ENCODE measurements at places on chromosomes 5 and 9.

DNA sequence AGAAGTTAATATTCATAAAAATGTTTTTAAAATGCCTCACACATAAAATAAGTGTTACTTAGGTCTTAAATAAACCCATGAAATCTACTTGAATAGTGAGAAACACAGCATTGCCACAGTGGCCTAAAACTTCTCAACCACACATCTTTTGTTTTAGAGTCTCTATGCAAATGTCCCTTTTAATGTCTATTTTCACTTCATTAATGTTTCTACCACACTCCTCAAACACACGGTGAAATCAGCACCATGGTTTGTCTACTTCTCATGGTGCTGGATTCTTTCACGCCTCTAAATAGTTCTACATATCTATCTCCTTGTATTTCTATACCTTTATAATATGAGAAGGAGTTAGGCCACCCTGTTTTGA, 111.2 kb downstream of the EDIL3 start:
- DNase-seq = no peak

DNA sequence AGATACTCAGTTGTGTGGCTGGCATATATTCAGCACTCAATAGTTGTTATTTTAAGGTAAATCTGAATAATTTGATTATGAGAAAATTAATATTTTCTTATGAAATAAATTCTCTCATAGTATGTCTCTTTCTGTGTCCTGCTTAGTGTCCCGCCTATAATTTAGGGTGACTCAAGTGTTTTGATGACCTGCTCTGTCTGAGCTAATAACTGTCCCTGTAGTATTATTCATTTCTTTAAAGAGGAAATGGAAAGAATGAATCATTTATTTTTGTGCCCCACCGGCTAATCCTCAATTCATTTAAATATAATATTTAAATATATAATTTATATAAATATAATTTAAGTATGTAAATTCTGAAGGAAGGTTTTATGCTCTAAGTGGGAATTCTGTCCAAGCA, 4.1 kb downstream of the SLC1A1 start:
- no peak for DNase-seq

DNA sequence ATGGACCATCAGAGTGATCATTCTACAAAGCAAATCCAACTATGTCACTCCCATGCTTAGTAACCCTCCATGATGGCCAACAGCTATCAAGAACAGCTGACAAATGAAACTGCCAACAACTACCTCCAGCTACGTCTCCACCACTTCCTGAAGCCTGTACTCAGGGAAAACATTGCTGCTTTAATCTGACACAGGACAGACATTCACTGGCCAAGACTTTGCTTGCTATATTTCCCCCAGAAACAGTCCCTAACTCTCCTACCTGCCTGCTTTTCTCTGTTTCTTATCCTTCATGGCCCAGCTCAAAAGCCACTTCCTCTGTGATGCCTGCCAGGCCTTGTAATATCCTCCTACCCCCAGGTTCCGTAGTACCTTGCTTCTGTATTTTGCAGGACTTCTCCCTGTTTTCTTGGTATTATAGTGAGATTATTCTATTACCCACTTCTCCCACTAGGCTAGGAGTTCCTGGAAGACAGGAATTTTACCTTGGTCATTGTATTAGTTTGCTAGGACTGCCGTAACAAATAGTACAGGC, 14.7 kb upstream of the RAB14 start:
- no peak for DNase-seq

DNA sequence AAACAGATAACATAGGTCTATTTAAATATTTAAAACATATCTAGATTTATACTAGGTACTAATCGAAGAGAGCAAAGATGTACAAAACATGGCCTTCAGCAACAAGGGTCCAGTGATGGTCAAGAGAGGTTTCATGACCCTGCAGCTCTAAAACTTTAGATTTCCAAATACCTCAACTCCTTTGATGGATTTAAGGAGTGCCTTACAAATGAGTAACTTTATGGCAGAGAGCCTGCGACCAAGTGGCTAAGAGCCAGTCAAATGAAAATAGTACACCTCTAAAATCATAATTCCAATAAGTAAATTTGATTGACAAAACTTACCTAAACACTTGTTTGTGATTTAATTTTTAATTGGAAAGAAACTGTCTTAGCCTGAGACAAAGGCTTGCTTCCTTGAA, 4.7 kb upstream of the SH3RF2 start:
- no peak for DNase-seq

GRCh38 chr9:107112707-107113243, 170.3 kb upstream of the RAD23B start:
- no peak for DNase-seq

DNA sequence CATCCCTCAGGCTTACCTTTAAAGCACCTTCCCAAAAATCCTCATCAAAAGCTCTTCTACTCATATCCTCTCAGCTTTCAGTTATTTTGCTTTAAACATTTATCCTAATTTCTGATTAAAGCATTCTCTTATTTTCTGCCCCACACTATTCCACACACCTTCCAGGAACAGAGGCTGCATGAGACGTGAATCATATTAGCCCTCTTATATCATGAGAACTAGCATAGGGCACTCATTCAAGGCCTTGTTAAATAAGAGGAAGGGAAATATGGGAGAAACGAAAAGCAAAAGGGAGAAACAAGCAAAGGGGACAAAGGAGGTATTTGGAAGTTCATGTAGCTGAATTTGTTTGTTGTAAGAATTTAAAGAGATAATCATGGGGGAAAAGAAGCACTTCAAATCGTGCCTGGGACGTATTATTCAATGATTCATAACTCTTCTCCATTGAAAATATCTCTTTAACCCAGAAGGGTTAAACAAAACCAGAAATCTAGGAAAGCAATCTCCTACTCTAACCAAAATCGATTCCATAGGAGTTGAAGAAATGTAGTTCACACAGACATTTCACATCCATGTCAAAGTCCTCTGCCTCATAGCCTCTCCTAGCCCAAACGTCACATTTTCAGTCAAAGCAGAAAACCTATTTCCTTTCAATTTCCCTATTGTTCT, 4.1 kb downstream of the ALDH1A1 start:
- DNase-seq = peak; percentile 26

DNA sequence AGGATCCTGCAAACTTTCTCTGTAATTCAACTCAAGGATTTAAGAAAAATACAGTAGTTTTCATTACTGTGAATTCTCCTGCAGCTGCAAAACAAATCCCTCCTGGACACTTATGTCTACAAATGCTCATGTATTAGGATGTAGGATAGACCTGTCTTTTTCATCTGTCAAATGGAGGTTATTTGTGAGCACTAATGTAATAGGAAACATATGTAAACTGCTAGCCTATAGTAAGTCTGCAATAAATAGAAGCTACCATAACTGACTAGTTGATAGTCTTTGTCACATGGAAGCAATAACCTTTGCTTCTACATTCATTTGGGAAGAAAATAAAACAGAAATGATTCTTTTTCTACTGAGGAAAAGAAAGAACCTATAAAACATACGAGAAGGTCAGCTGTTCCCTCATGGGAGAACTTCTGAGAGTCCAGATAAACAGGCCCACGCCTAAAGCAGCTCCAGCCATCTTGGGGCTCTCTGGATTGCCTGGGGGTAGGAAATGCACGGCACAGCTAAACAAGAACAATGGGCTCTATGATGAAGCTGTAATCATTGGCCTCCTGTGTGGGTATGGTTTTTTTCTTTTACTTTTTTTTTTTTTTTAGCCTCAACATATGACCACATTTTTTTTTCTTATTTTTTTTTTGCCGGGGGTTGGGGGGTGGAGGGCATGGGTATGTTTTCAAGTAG, 6.2 kb downstream of the KCNV2 start:
- no peak for DNase-seq

GRCh38 chr5:34833090-34833489, 5.9 kb upstream of the TTC23L start:
- DNase-seq = no peak

- no peak for DNase-seq
Measured at GRCh38 chr9:4718911-4719310, 22.1 kb downstream of the AK3 start.

DNA sequence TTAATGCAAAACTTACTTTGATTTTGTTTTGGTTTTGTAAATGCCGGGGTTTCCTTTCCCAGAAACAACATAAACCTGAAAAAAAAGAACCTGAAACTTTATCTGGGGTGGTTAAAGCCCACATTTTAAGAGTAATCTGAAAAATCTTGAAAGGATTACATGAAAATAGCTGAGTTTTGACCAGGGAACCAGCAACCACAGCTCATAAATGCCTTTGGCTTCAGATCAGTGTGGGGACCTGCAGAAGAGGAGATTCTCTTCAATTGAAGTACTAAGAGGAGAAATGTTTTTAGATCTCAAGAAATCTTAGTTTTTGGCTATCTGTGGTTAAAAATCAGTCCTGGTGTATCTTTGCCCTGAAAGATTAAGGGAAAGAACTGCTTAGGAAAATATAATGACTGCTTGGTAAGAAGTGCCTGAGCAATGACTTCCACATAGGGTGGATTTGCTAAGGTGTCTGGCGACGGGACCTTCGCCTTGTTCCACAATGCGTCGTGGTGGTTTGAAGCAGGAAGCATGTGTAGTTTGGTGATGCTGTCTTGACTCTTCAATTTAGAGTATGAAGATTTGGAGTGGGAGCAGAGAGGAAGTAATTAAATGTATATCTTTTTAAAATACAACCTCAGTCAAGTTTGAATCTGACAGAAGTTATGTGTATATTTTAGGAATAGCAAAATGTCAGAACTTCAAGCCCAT, 186.5 kb downstream of the MAN2A1 start:
- DNase-seq = no peak

DNA sequence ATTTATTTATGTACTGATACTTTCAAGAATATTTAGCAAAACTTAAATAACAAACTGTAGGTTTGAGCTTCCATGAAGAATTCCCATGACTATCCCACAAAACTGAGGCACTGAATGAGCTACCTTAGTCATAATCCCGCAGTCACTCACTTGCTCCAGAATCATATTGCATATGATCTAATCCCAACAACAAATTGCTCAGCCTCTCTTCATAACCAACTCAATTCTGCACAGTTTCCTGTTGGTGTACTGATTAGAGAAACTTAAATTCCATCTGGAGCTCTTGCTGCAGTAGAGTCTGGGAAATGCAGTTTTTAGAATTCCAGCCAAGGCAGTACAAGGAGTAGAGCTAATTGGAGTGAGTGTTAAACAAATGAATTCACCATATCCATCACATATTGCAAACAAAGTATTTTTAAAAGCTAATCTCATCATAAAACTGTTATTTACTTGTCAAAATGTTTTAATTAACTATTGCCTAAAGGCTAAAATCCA, 35.7 kb upstream of the CDH18 start:
- no peak for DNase-seq

- no peak for DNase-seq
Measured at GRCh38 chr5:15425766-15426165, 74.2 kb upstream of the FBXL7 start.

DNA sequence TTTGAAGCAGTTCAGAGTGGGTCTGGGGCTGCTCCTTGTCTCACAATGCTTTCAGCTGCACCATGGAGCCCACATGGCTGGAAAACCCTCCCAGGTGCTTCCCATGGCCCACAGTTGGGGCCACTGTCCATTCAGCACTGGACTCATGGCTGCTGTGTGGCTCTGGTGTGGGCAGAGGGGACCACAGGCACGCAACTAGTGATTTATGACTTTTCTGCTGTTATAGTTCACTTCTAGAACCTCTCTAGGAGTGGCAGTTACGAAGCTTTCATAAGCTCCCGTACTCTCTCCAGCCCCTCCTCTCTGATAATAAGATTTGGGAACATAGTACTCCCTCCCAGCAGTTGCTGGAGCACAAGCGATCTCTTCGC, 29.0 kb downstream of the GLRA1 start:
- DNase-seq = no peak

- DNase-seq = no peak
Measured at GRCh38 chr5:59093329-59093728, 510.5 kb downstream of the RAB3C start.

GRCh38 chr9:92159058-92159457, 43.8 kb upstream of the SPTLC1 start:
- DNase-seq = no peak

DNA sequence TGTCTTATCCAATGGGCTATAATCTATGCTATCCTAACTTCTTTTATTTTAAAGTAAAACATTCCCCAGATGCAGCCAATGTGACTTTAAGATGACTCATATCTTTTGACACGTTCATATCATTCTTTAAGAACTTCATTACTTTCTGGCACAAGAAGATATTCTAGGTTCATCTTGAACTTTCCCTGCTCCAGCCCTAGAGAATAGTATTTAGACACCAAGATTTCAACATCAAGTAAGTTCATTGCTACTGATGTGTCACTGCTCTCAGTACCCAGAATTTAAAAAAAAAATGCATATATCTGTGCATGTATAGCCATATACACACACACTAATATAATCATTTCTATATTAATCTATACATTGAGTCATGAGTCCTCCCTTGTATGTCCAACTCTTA, 175.2 kb downstream of the SAXO1 start:
- no peak for DNase-seq

GRCh38 chr5:9356351-9356825, 189.5 kb downstream of the SEMA5A start:
- no peak for DNase-seq

DNA sequence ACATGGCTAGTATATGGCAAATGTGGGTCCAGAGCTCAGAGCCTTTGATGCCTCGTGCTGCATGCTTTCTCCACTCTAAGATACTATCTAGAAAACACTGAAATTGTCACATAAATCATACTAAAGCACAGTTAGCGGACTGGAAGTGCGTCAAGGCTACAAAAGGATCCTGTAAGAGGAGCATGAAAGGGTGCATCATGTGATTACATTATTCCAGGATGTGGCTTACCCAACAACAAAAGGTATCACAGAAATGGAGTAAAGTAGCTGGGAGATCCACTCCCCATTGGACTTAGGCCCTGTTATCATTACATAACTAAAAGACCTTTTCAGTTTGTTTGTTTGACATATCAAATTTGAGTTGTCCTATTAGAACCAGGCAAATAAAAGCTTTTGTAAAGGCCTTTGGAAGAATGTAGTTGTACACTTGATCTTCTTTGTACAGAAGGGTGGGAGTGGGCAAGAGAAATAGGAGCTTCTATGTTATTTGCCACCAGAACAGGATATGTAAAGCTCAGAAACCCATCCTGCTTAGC, 6.9 kb downstream of the SLC31A1 start:
- DNase-seq = no peak

GRCh38 chr5:305050-305449, 16.5 kb upstream of the AHRR start:
- DNase-seq = no peak

GRCh38 chr9:137048655-137049543, 2.9 kb upstream of the NPDC1 start:
- no peak for DNase-seq

DNA sequence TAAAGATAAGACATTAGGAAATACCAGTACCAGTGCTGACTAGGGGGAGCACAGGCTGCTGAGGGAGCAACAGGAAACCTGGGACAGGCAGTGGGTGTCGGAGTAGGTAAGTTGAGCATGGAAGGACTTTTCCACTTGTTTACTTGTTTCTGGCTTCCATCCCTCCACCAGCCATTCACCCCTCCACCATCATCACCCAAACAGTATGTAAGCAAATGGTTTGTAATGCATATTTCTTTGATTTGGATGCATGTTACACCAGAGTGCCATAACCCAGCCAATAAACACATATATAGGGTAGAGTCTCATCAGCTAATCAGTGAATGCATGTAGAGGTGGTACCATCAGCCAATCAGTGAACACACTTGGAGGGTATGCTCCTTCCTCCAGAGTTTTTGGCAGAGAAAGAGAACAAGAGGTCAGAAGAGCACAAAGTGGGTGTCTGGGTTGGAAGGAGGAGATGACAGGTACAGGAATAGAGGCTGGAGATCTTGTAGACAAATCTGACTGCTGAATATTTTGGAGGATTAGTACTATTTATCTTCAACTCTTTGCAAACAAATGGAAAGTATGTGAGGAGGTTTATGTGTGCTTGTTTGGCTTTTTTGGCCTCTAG, 37.7 kb upstream of the PDE8B start:
- no peak for DNase-seq

GRCh38 chr5:117665121-117665520, 1090.5 kb upstream of the SEMA6A start:
- DNase-seq = no peak
